ENCODE measurements at places on chromosomes 5 and 9. TPM values are rescaled to one million over a fixed set of nuclear protein-coding genes. Genes with fewer than 3 reads are reported as not detected.

Gene ADCY2
- 6.8 TPM for polyA plus RNA-seq

Gene RNF208
- 13.2 TPM for polyA plus RNA-seq

Gene IPO11
- polyA plus RNA-seq: 39.8 TPM

Gene LAMC3
- polyA plus RNA-seq: 28.7 TPM

Gene AK8
- 5.0 TPM for polyA plus RNA-seq

Gene PCDHB13
- polyA plus RNA-seq: 7.2 TPM

Gene ABCA1
- polyA plus RNA-seq: 10.3 TPM

Gene AP3B1
- polyA plus RNA-seq: 69.9 TPM

Gene NR5A1
- polyA plus RNA-seq: 0.06 TPM

Gene TXNDC8
- polyA plus RNA-seq: not detected

Gene SLC36A2
- 8.9 TPM for polyA plus RNA-seq

Gene AMACR
- polyA plus RNA-seq: 85.3 TPM

GRCh38 chr9:136437430-136437829 is 2.2 kb downstream of the INPP5E start:
- DNase-seq: no peak

DNA sequence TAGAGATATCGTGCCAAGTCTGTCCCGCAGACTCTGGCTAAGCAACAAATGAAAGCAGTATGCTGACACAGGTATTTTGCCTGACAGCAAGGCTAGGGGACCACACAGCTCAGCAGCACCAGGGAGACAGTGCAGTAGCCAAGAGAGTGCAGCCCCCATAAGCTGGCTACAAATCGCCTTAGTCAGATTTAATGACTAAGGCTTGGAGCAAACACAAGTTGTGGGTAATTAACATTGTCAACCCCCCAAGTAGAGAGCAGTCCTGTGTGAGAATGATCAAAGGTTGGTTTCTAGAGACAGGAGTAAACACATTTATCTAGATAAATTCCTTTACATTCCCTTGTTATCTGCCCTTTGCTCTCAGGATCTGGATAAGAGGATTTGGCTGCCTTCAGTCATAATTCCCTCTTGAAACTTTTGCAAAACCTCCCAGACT is 1434.5 kb upstream of the CDH6 start:
- no peak for DNase-seq

- DNase-seq: no peak
Measured at GRCh38 chr5:36236801-36237200, 4.9 kb downstream of the NADK2 start.

- no peak for DNase-seq
Measured at GRCh38 chr9:8160787-8161186, 361.2 kb upstream of the DMAC1 start.

- DNase-seq: no peak
Measured at GRCh38 chr5:6705959-6706358, 7.3 kb upstream of the TENT4A start.

DNA sequence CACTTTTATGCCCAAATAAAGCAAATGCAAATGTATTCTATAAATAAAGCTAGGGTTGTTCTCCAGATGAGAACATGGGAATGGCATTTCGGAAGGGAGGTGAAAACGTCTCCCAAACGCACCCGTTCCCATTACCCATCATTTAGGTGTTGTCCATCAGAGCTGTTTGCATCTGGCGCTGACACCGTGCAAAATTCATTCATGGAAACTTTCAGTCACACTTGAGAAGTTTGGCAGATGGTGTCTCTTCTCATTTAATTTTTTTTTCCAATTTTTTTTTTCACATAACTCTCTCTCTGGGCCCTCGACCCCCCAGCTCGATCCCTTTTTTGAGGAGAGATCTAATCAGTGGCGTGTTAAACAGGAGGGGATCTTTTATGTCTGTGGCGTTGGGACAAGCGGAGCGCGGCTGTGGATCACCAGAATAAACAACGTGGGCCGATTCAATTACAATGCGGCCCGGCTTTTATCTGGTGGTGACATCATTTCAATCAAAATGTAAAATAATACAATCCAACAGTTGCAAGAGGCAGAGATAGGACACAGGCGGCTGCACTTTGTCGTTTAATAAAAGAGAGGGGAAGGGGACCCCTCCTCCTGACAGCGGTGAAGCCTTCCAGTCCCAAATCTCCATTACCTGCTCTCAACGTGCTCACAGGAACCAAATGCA is 246.1 kb upstream of the IRX4 start:
- no peak for DNase-seq

GRCh38 chr5:149302641-149303040 is 31.0 kb downstream of the AFAP1L1 start:
- DNase-seq: no peak

- DNase-seq: no peak
Measured at GRCh38 chr9:70954596-70955143, 166.8 kb downstream of the TRPM3 start.

DNA sequence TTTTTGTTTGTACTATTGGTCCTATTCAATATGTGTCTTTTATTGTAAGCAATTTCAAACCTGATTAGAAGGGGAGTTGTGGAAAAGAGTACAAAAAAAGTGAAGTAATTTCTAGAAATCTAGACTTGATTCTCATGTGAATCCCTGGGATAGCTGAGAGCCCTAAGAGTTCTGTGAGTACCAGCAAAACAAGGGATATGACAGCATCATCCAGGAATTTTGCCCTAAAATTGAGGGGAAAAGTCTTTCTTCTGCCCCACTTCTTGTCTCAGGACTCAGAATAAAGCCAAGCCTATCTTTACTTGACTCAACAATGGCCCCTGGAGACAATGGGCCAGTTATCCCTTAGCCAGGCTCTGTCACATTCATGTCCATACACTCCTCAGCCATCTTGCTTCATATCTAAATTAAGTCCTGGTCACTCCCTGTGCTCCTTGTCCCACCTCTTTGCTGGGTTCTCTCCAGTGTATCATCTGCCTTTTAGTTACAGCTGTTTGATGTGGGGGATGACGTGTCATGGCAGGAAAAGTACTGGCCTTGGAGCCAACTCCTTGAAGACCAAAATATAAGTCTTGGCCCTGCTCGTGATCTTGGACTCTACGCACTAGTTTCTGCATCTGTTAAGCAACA is 81.2 kb downstream of the ADAMTS12 start:
- DNase-seq: no peak

- DNase-seq: no peak
Measured at GRCh38 chr9:105141146-105141975, 103.1 kb upstream of the SLC44A1 start.

DNA sequence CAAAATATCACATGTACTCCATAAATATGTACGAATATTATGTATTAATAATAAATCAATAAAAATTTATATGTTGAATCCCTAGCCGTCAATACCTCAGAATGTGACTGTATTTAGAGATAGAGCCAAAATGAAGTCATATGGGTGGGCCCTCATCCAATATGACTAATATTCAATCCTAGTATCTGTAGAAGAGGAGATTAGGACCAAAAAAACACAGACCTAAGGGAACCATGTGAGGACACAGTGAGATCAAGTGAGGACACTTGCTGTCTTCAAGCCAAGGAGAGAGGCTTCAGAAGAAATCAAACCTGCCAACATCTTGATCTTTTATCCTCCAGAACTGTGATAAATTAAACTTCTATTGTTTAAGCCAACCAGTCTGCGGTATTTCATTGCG is 3.7 kb upstream of the AMACR start:
- DNase-seq: no peak

- no peak for DNase-seq
Measured at GRCh38 chr5:64727150-64727549, 36.8 kb downstream of the SHISAL2B start.

DNA sequence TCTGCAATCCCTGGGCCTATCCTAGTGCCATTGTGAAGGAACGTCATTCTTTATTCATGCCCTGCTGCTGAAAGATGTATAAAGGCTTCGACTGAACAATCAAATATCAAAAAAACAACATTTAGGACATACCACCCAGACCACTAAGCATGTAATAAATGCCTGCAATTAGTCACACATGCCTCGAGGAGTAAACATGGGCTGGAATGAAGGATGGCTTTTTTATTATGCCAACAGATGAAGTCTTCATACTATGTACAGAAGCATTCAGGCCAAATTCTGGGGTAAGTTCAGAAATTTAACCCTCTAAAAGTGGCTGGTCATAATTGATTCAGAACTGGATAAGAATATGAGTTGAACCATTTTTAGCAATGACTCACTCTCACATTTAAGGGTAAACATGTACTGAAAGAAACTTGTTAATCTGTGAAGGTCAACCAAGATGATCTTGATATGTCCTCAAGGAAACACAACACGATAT is 38.1 kb downstream of the FAM240B start:
- DNase-seq: no peak

DNA sequence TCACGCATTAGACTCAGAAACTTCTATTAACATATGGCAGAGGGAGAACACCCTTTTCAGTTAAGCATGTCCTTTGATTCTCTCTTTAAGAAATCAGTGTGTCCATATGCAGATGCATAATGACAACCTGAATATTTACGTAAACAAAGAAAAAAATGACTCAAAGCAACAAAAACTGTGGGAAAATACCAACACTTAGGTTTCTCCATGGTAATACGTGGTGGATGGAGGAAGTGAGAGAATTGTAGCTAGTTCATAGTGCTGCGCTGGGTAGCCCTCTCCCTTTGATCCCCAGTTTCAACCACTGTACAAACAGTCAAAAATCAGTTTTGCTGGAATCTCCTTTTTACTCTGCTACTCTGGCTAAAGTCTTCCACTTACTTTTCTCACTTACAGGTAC is 2.0 kb upstream of the MAP3K1 start:
- DNase-seq: no peak

DNA sequence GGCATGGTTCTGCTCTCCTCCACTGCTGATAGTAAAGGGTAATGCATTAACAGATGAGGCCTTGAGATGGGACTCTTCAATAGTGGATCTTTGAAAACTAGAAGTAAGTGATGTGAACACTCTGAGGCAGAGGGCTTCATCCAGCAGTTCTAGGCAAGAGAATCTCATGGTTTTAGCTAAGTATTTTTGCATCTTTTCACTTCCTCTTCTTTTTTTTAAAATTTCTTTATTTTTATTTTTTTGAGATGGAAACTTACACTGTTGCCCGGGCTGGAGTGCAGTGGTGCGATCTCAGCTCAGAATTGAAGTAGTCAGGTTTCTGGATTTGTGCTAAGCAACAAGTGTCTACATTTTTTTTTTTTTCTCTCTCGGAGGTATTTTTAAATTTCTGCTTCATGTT is 101.9 kb downstream of the MTRR start:
- DNase-seq: no peak

- DNase-seq: no peak
Measured at GRCh38 chr9:24045150-24045549, 219.1 kb upstream of the ELAVL2 start.

DNA sequence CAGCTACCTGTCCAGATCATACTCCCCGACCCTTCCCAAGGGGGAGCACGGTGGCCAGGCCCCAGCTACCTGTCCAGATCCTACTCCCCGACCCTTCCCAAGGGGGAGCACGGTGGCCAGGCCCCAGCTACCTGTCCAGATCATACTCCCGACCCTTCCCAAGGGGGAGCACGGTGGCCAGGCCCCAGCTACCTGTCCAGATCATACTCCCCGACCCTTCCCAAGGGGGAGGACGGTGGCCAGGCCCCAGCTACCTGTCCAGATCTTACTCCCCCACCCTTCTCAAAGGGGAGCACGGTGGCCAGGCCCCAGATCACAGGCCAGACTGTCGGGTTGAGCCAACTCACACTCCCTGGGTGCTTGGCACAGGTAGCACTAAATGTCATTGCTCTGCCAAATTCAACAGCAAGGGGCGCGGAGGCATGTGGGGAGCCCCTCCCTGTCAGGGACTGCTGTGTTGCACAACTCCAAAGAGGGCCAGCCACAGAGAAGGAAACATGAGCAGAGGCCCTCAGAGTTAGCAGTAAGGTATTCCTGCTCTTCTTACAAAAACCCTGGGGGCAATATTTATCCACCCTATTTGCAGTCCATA is 136.9 kb downstream of the OLFM1 start:
- no peak for DNase-seq

DNA sequence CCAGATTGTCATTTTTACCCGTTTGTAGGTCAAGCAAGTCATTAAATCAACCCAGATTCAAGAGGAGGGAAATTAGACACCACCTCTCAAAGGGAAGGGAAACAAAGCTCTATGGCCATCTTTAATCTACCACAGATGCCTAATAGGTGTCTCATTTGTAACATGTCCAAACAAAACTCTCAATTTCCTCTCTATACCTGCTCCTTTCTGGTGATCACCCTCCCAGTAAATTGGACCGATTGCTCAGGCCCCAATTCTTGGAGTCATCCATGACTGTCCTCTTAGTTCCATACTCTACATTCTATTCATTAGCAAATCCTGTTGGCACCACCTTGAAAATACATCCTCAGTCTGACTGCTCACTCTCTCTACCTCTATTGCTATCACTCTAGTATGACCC is 22.1 kb upstream of the UGCG start:
- DNase-seq: no peak

- no peak for DNase-seq
Measured at GRCh38 chr9:27785714-27786100, 212.4 kb upstream of the C9orf72 start.

Data from renal cortex interstitium (tissue), 15 donors.